Lower leg skin (tissue), 4 donors: ENCODE measurements at places on chromosomes 16 and 17.

GRCh38 chr17:59375857-59376256 is 44.4 kb downstream of the YPEL2 start:
- DNase-seq, result no peak

GRCh38 chr17:50381920-50382319 is 8.9 kb downstream of the EME1 start:
- no peak for DNase-seq

- DNase-seq, result no peak
These were observed 184.8 kb upstream of the CIBAR2 start for GRCh38 chr16:85296859-85297660.

DNA sequence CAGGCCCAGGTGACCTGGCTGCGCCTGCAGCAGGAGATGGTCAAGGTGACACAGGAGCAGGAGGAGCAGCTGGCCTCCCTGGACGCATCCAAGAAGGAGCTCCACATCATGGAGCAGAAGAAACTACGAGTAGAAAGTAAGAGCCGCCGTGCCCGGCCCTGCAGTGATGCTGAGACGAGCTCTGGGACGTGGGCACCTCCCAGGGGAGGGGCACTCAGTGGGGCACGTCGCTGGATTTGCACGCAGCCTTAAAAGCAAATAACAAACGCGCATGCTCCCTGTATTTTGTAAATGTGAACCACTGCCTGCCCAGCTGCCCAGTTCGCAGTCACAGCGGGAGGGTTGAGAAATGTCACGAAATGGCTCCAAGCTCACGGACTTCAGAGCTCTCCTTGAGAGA is 15.3 kb upstream of the GAA start:
- no peak for DNase-seq

DNA sequence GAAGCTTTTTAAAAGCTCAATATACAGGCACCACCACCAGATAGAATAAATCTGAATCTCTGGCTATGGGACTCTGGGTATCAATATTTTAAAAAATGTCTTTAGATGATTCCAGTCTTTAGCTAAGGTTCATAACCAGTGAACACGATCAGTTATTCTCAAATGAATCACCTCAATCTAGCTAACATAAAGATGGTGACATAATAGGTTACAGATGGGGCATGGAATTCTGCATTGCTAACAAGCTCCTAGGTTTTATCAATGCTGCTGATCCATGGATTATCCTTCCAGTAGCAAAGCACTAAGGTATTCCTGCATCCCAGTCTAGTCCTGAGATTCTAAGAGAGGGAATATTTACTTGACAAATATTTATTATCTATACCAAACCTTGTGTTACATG is 415.5 kb upstream of the CDH11 start:
- no peak for DNase-seq

GRCh38 chr16:48299471-48299870 is 52.1 kb upstream of the ABCC11 start:
- no peak for DNase-seq

DNA sequence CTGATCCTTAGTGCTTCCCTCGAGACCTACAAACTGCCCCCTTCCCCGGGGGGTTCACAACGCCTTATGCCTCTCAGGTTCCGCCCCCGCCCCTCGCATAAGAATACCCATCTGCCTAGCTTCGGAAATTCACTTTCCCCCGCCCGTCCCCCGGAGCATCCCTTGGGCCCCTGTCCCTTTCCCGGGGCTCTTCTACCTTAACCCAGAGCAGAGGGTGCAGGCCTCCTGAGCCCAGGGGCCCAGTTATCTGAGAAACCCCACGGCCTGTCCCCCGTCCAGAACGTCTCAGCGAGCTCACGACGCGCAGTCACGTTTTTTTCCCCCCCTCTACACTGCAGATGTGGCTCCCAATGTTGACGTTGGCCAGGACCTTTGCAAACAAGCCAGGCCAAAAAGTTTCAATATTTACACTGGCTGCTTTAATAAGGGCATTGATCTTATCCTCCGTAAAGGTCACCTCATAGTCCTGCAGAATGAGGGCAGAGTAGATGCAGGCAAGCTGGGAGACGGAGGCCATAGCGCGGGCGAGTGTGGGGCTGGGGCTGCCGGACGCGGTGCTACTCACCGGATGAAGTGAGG is 1.4 kb upstream of the NBR1 start:
- DNase-seq, result peak; percentile 26

DNA sequence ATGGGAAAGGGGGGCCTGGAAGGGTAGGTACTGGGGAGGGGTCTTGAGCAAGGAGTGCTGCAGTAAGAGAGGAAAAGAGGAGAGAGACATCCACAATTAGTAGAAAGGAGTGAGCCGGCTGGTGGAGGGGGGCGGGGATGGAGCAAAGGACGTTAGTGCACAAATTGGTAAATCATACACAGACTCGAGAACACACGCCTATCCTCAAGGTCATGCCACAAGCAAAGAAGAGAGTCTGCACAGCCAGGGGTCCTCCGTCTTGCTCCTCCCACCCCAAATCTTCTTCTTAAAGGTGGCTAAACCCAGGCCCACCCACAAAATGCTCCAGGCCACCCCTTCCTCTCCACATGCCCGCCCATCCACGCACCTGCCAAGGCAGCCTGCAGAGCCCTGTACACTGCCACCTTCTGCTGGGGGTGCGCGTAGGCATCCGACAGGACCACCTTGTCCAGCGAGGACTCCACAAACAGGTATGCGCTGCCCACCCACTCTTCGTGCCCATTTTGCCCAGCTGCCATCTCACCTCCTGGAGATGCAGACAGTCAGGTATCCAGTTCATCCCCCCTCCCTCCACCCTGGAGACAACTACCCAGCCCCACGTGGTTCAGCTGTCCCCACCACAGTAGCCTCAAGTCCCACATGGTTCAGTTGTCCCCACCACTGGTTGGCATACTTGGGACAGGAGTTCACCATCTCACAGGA is 3.4 kb downstream of the TRADD start:
- no peak for DNase-seq

- DNase-seq, result no peak
These were observed 7.4 kb upstream of the SCIMP start for GRCh38 chr17:5241861-5242671.

DNA sequence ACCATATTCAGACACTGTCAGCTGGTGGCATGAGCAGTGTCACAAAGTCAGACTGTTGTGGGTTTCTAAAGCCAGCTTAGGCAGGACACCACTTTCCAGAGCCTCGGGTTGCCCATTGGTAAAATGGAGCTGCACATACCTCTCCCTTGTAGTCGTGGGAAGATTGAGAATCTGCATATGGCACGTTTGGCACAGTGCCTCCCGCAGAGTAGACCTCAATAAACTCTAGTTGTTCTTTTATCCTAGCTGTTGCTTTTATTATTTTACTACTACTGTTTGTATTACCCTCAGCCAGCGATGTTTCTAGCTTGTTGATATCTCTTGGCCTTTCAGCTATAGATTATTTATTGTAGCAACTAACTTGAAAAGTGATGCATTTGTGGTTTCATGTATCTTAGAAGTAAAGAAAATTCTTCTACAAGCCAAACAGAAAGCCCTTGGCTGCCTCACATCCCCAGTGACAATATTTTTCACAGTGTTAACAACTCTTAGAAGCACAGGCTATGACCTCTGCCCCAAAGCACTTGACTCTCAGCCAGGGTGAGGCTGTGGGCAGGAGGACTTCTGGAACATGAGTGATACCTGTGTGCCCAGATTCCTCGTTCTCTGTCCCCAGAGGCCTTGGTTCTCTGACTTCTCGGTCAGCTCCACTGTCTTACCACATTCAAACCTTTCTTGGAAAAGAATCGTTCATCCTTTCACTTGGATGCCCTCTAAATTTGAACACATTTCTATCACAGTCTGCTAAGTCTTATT is 351.6 kb downstream of the SNX29 start:
- no peak for DNase-seq

- DNase-seq, result no peak
These were observed 233.4 kb upstream of the HS3ST3A1 start for GRCh38 chr17:13835151-13835550.

- DNase-seq, result no peak
These were observed 528 bp downstream of the ITFG1 start for GRCh38 chr16:47460359-47460710.

GRCh38 chr17:8387914-8388651 is 5.1 kb upstream of the RPL26 start:
- no peak for DNase-seq

DNA sequence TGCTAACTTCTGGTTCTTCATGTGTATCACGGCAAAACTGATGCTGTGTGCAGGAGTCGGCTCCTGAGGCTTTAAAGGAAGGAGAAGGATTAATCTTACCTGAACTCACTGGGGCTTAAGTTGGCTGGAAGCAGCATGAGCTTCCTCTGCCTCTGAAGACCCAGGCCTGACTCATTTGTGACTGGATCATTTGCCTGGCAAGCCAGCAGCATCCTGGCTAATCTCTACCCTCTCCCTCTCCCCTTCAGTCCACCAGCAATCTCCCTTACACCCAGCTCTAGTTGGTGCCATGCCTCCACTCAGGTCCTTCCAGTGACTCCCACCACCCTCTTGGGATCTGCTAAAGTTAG is 150.3 kb downstream of the IRX3 start:
- no peak for DNase-seq

DNA sequence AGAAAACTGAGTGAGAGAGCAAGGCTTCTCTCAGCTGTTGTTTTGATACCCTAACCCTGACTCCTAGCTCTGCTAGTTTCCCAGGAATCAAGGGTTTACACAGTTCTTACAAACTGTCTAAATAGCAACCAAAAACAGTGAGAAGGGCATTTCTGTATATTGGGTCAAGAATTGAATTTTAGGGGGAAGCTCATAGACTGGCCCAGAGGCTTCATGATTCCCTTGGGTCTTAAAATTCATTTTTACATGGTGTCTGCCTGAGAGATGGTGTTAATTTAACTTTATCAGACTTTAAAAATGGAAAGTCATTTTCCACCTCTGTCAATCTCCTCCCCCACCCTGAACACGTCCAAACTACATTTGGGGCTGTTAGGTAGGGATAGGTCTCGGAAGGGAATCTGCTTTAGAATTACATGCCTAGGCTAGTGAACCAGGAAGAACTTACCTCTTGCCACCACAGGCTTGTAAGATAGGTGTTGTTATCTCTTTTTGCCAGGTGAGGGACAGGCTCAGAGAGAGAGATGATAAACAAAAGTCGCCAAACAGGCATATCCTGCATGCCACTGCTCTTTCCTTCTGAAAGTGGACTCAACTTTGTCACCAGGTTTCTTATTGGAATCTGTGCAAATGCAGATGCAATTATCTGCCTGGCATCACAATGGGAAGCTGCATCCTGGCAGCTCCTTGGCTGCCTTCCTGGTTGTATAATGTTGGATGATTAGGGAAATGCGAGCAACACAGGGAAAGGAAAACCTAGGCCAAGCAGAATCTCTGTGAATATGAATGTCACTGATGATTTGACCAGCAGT is 3.1 kb downstream of the PHAF1 start:
- no peak for DNase-seq

- DNase-seq, result no peak
These were observed 11.1 kb downstream of the GRB2 start for GRCh38 chr17:75394332-75394918.

- DNase-seq, result no peak
These were observed 8.7 kb downstream of the OGFOD1 start for GRCh38 chr16:56460101-56460500.

DNA sequence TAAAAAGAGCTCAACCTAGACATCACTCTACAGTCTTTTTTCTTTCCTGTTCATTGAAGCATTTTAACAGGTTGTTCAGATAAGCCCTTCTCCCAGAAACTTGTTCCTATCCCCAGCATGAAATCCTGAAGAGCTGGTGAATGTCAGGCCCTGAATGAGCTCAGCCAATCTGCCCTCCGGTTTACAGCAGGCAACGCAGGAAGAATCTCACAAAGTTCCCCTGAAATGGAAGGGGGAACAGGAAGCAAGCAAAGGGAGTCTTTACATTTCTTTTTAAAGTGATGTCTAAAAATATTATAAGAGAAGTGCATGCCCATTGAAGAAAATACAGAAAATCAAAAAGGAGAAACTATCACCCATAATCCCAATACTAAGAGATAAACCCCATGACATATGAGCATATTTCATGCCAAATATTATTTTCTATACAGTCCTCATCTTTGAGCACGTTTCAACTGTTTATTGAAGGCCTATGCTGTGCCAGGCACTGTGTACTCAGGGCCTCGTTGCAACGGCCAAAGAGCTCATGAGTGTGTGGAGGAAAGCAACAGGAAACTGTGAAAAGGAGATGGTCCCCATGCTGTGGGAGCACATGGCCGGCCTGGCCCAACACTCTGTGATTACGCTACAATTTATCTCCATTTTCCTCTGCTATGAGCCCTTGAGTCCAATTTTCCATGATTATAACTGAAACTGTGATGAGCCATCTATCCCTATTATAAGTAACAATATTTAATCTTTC is 5.7 kb downstream of the TK2 start:
- peak; percentile 40 for DNase-seq

DNA sequence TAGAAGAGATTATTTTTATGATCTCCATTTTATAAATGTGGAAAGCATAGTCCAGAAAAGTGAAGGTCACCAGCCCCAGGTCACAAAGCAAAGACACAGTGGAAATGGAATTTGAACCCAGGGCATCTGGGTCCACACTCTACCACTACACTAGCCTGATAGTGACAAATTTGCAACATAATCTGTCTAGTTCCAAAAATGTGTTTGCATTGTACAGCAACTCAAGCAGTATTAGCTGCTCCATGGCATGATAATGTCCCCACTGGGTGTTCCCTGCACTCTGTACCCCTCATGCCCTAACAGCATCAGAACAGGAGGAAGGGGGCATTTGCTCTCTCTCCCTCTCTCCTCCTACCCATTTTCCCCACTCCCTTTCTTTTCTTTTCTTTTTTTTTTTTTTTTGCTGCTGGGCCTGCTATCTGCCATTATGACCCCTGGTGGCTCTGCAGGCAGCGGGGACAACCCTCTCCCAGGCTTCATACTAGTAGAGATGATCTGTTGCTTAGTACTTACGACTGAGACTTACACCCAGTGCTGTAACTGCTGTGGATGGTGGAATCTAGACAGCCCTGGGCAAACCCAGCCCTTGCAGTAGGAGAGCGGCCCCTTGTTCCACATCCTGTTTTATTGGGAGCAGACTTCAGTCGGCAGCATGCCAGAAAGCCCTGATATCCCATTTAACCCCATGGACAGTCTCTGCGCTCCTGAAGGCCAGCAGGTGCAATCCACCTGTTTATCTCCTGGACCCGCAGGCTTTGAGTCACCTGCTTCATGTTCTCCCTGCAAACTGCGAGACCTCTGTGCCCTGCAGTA is 306.3 kb downstream of the SOX9 start:
- no peak for DNase-seq

GRCh38 chr16:3889059-3889458 is 8.5 kb upstream of the CREBBP start:
- DNase-seq, result no peak

DNA sequence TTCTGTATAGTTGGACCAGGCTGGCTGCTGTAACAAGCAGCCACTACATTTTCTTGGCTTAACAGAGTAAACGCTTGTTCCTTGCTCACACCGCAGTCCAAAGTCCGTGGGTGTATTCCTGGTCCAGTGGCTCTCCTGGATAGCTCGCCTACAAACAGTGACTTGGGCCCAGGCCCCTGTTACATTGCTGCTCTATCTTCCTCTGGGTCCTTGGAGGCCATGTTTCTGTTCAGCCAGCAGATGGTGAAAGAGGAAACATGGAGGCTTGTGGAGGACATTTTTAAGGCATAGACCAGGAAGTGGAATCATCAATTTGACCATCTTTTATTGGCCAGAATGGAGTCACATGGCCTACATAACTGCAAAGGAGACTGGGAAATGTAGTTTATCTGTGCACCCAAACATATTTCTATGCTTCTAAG is 55.1 kb downstream of the ATP2C2 start:
- no peak for DNase-seq

GRCh38 chr17:81335773-81336157 is 40.7 kb upstream of the SLC38A10 start:
- no peak for DNase-seq
